ENCODE measurements at places on chromosomes 7 and 10.

DNA sequence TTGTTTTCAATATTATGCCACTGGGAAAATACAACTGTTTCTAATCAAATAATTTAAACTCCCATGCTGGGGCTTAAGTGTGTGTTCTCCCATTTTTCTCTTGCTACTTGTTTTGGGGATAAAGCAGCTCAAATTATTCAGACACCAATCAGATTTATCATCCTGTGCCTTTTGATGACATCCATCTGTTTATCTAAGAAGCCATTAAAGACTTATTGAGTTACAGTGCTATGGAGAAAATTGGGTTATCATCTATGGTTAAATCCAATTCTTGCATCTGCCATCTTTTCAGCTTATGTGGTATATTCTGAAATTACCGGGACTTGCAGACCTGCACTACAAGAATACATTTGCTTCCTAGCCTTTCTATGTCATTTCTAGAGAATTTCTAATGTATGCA lies 401.2 kb downstream of the GFRA1 start:
- DNase-seq = no peak

DNA sequence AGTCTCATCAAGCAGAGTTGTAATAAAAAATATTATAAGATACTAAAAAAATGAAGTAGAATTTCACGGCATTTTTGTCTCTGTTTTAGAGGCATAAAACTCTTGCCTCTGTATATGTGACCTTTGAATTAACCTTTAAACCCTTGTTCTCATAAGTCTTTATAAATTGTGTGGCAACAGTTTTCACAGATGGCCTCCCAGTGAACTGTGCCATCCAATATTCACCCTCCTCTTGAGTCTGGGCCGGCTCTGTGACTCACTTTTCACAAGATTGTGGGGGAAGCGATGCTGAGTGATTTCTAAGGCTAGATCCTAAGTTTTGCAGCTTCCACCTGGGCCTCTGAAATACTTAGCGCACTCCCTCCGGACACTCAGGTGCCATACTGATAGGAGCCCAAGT lies 4.6 kb upstream of the USP6NL start:
- DNase-seq = no peak

- no peak for DNase-seq
Measured at GRCh38 chr10:1015688-1016087, 10.0 kb downstream of the IDI2 start.

GRCh38 chr10:44424298-44424697 lies 39.4 kb upstream of the CXCL12 start:
- DNase-seq = no peak

DNA sequence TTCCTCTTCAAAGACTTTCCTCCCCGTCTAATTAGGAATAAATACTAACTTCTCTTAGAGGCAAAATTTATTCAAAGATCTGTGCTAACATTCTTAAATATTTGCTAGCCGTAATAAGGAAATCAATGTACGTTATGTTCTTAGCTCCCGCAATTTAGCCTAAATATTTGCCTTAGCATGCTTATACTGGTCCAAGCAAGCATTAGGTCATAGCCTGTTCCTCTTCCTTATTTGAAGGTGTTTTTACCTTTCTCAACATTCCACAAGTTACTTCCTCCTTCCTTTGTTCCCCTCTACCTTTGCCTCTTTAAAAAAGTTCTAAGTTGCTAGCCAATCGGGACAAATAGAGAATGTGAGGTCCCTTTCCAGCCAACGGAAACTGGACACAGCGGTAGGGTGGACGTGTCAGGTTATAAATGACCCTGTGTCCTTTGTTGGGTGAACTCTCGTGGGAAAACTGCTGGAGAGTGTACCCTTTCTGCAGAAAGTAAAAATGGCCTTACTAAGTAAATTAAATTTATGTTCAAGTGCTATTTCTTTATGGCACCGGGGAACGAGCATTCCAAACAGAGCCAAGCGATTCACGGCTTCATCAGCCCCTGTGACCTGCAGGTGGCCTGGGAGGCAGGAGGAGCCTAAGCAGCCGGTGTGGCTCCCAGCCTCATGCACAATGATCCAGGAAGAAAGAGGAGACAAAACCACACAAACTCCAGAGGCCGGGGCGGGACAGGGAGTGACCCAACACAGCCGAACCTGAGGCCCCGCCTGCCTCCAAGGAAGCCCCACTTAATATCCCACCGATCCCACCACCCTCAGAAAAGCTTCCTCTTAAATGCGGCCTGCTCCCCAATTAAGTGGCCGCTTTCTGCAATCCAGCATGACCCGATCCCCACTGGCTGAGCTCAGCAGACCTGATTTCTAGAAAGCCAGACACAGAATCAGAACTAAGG lies 67.0 kb downstream of the ZRANB1 start:
- DNase-seq = no peak

DNA sequence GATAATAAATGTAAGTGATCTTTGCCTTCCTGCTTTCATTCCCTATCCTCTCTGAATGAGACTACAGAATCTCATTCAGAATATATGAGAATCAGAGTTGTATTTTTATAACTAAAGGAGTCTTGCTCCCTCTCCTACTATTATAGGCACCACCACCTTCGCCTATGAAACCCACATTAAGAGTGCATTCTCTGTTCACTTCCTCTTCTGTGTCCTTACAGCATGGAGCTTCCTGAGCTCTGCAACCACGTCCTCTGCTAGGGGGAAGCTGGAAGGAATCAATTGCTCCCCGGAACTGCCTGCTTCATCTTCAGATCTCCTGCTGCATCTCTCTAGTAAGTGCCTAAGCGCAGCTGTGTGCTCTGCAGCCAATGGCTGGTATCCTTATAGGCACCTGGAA lies 820.7 kb downstream of the GRID1 start:
- DNase-seq = no peak

- DNase-seq = no peak
Measured at GRCh38 chr7:20409961-20410360, 79.3 kb downstream of the ITGB8 start.

GRCh38 chr7:94028768-94029167 lies 24.6 kb upstream of the BET1 start:
- DNase-seq = no peak

DNA sequence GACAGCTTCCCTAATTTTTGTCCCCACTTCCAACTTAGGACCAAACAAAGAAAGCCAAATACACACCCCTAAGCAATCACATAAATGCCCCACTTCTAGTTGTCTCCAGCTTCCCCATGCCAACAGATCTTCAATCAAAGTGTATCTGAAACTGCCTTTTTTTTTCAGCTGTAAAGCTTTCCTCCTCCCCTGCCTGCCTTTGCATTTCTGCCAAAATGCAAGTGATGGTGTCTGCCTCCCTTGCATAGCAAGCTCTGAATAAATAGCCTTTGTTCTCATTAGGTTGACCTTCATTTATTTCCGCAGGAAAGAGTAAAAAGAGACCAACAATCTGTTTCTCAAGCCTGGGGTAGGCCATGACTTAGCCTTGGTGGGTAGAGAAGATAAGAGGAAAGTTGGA lies 459.4 kb downstream of the GPAM start:
- DNase-seq = no peak

- no peak for DNase-seq
Measured at GRCh38 chr10:94879214-94879613, 59.2 kb upstream of the CYP2C9 start.

DNA sequence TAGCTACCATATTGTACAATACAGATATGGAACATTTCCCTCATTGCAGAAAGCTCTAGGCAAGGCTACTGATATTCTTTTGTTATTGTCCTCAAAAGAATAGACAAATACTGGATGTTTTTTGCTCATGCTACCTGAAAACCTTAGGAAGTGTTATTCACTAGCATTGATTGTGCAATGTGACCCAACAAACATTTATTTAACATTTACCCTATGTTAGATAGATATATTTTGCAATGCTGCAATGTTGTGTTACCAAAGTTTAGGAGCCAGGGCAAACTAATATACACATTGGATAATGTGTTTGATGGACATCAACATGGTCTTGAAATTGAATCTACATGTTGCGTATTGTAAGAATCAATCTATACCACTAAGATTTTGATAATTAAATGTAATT lies 112.8 kb upstream of the CREB5 start:
- DNase-seq = no peak

- peak; percentile 46 for DNase-seq
Measured at GRCh38 chr7:75915416-75916156, 631 bp downstream of the POR start.

- no peak for DNase-seq
Measured at GRCh38 chr7:98913612-98914011, 35.3 kb downstream of the TRRAP start.

DNA sequence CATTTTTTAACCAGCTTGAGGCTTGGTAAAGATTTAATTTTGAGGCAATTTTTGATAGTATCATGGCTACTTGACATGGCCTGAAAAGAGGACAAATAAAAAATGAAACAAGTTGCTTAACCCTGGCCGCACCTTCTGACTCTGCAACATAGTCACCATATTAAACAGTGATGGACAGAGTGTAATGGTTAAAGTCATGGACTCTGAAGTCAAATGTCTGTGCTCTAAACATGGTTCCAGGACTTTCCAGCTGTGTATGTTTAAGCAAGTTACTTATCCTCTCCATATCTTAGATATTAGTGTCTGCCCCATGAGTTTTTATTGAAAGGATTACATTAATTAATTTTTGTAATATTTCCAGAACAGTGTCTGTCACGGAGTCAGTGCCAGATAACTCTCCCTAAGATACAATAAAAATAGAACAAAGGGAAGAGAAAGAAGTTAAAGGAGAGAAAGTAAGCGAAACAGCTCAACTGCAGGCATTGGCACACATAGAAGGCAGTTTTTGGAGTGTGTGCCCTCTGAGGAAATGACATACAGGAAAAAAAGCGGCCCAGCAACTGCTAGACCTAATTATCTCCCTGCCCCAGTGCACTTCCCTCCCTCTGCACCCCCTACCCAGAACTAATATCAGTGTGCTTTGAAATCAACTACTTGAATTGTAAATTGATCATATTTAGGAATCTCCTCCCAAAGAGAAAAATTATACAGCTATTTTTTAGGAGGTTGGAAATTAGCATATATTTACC lies 65.3 kb downstream of the MACC1 start:
- DNase-seq = no peak

DNA sequence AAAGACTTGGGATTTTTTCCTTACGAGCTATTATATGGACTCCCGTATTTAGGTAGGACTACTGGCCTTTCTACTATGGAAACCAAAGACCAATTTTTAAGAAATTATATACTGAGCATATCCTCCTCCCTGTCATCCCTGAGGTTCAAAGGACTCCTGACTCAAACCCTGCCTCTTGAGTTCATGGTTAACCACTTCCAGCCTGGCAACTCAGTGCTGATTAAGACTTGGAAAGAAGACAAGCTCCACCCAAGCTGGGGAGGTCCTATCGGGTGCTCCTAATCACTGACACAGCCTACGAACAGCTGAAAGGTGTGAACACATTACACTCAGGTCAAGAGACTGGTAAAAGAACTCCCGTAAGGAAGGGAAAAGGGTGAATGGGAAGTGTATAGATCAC lies 66.8 kb downstream of the LYZL2 start:
- no peak for DNase-seq

GRCh38 chr7:877312-878232 lies 1.2 kb downstream of the GET4 start:
- peak; percentile 11 for DNase-seq

Data from SJCRH30 (cell line).